ENCODE measurements at places on chromosomes 12 and 14.

- no peak for DNase-seq
These were observed 378.8 kb downstream of the ALG10 start for GRCh38 chr12:34400986-34401658.

DNA sequence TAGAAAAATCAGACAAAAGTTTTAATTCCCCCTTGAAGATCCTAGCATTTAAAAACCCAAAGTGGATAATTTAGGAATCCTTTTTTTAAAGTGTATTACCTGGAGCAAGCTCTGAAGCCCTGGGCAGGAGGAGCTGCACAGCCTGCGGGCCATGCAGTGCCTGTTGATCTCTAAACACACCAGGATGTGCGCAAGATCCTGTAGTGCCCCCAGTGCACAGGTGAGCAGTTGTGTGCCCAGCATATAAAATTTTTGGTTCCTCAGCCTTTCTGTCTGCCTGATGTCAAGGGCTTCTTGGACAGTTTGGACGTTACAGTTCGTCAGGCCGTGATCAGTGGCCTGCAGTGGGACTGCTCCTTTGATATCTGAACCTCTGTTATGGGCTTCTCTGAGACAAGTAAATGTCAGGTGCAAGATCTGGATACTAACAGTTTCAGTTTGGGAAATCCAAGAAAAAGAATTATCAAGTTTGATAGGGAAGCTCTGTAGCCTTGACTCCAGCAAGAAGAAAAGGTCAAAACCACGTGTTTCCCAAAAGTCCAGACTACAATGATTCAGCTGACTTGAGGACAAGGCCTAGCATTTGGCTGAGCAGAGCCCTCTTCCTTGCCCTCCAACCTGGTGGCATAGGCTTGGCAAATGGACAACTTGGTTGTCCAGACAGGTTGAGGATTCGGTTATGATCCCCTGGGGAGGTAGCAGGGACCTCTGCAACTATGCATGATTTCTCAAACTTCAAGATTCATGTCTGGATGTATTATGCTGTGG, 1.0 kb downstream of the ATXN7L3B start:
- no peak for DNase-seq

- DNase-seq, result no peak
These were observed 472.7 kb upstream of the FLRT2 start for GRCh38 chr14:85057221-85057620.

DNA sequence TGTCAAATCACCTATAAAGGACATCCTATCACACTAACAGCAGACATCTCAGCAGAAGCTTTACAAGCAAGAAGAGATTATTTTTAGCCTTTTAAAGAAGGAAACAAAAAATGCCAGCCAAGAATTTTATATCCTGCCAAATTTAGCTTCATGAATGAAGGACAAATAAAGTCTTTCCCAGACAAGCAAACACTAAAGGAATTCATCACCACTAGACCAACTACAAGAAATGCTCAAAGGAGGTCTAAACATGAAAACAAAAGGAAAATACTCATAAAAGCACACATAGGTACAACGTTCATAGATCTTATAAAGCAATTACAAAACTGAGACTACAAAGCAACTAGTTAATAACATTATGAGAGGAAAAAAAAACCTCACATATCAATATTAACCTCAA, 20.7 kb upstream of the STAB2 start:
- no peak for DNase-seq

DNA sequence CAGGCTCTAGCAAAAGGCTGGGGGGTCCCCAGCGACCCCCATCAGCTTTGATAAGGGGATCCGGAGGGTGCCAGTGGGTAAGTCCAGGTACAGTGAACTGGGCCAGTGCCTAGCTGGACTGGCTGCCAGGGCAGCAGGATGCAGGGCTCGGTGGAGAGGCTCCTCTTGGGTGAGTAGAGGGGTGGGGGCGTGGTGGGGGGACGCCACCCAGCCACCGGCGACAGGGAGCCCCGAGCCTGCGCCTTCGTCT, 171 bp downstream of the RAPGEF3 start:
- no peak for DNase-seq

DNA sequence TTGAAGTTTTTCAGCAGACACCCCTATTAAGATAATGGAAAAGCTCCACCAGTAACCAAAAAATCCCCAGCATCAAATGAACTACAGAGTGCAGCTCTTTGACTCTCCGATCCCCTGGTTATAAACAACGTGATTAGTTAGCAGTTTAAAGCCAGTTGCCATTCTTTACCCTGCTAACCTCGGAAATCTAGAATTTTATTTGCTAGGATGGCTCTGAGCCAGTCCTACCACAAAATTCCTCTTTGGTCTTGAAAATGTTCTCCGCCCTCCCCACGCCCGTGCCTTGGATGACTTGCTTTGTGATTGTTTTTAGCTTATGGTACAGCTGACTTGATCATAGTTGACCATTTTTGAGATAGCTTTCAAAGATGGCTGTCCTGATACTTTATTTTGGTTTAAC, 1.2 kb downstream of the KLHDC2 start:
- DNase-seq, result no peak

DNA sequence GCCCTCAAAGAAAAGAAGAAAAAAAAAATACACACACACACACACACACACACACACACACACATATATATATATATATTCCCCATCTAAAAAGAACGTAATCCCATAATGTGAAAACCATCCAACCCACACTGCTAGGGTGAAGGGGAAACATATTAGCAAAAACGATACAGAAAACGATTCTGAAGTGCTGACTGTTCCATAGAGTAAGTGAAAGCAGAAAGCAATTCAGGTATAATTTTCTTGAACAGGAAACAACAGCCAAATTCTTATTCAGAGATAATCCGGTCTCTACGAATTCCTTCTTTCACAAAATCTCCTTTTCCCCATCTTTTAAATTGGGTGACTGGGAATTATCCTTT, 393.5 kb downstream of the NOVA1 start:
- no peak for DNase-seq

DNA sequence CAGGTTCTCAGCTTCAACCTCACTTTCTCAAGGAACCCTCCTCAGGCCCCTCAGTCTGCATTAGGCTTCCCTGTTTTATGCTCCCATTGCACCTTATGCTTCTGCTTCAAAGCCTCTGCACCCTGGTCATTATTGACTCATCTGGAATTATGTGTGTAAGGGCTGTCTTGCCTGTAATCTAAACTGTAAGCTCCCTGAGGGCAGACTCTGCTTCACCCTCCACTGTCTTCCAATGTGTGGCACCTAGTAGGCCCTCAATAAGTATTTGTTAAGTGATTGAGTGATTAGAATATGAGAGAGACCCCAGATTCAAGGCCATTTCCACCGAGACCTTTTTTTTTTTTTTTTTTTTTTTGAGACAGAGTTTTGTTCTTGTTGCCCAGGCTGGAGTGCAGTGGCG, 79.1 kb downstream of the VCPKMT start:
- no peak for DNase-seq

DNA sequence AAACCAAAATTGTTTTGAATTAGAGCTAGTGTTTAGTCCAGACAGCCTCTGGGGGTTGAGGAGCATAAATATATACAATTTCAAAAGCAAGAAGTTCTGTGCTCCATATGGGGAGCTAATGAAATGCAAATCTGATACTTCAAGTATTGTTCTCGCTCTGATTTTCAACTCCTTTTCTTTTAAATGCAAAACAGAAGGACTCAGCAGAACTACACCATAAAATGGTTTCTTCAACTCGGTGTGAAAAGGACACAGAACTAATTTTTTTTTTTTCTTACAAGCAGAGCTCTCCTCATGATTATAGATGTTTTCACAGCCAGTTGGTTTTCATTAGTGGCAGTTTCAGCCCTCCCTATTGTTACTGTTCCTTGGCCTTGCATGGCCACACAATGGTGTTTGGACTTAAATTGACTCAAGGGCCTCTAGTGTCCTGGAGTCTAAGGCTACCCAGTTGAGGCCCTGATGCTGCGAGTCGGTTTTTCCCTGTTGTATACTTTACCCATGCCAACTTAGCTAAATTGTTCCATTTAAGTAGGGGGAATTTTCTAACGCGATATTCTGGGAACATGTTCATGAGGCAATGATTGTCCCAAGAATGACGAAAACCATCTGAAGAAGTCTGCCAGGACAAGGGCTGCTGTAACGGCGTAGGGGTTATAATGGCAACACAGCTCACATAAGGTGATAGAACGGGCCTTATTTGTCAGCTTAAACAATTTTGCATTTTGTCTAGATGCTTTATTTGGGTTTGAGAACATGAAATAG, 120.3 kb downstream of the GPR135 start:
- no peak for DNase-seq

- DNase-seq, result no peak
These were observed 23.1 kb downstream of the AMN start for GRCh38 chr14:102945346-102946130.
